Suppressor macrophage (primary cell): ENCODE measurements at places on chromosomes 1 and 21.
A peak's percentile ranks its signal among the peaks of the same experiment; 100 is the strongest.

GRCh38 chr1:193019442-193020026 lies 39.6 kb downstream of the UCHL5 start:
- DNase-seq = peak; percentile 59

DNA sequence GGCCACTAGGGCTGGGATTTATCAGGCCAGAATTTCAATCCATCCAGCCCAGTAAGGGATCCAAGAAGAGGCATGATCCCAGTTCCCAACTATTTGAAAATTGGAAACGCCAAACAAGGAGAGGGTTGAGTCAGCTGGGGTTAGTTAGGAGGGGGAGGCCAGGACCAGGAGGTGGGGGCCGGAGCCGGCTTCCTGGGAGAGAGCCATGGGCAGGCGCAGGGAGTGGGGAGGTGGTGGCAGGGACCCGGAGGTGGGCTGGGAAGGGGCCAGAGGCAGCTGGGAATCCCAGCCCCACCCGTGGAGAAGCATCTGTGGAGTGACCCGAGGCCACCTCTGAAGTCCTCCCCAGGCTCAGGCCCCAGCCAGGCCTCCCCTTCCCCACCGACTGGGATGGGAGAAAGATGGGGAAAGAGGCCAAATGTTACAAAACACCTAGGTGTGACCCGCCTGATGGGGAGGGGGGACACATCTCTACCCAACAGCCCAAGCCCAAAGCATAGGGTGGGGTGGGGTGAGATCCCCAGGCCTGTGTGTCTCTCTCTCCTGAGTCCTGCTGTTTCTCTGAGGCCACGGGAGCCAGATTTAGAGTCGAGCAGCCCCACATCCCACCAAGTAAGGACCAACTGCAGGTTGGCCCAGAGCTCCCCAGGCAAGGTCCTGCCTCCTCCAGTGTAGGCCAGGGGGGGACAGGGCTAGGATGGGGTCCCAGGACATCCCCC lies 10.1 kb downstream of the HSPG2 start:
- no peak for DNase-seq

DNA sequence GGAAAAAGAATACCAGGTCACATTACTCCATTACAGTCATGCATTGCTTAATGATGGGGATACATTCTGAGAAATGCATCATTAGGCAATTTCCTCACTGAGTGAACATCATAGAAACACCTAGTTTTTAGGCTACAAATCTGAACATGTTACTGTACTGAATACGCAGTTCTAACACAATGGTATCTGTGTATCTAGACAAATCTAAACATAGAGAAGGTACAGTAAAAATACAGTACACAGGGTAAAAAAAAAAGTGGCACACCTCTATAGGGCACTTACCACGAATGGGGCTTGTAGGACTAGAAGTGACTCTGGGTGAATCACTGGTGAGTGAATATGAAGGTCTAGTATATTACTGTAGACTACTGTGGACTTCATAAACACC lies 115.7 kb downstream of the AKT3 start:
- DNase-seq = no peak

- DNase-seq = no peak
Measured at GRCh38 chr1:48233666-48234485, 11.4 kb downstream of the SLC5A9 start.

- DNase-seq = no peak
Measured at GRCh38 chr1:5515501-5515900, 476.7 kb downstream of the NPHP4 start.

DNA sequence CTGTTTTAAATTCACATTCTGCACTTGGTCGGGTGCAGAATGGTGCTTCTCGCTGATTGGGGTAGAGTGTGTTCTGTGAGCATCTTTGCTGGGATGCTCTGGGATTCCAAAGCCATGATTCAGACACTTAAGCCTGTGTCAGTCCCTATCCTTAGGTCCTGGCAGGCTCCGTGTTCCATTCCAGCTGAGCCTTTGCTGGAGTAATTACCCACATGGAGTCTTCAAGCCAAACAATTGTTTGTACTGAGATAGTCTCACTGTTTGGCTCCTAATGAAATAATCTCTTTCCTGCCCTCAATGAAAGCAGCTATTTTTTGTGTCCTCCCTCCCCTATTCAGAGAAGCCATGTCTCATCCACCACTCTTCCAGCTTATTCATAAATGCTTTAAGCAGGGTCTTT lies 18.7 kb downstream of the SMAP2 start:
- DNase-seq = no peak

DNA sequence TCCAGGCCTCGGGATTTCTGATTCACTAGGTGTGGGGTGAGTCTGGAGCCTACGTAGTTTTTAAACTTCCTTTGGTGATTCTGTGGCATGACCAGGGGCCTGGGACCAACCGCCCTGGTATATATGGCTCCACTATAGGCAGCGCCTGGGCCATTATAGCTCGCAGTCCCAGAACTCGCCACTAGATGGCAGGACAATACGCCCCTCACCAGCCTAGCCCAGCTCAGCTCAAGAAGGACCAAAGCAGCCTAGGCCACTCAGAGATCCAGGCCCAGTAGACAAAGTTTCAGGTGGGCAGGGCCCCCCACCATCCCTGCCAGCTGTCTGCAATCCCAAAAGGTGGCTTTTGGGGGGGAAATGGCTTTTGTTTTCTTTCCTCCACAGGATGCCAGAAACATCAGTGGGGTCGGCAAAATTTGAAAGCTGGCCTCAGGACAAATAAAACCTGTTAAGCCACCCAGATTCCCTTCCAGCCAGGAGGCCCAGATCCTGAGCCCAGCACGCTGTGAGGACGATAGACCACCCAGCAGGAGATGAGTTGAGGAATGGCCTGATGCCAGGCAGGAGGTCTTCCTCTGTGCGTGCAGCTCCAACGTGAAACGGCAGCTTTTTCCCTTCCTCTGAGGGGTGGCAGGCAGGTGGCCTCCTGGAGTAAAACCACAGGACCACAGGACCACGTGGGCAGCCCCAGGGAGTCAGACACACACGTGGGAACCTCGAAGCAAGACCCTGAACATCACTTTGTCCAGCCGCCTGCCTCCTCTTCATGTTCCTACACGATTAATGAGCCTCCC lies 24.8 kb upstream of the TMEM51 start:
- peak; percentile 93 for DNase-seq

DNA sequence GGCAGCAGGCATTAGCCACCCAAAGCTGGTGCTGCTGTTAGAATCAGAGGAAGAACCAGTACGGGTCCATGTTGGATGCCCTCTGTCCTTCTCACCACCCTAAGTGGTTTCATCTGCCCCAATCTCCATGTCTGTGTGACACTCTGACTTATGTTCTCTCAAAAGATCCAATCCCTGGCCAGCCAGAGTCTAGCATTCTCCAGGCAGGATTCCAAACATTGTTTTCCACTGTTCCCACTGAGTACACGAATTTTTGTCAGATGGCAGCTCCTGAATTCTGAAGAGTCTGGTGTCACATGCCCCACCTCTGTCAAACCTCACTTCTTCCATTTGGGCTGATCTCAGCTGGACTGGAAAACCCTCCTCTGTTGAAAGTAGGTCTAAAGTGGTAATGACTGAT lies 166.0 kb downstream of the DISC1 start:
- DNase-seq = no peak

DNA sequence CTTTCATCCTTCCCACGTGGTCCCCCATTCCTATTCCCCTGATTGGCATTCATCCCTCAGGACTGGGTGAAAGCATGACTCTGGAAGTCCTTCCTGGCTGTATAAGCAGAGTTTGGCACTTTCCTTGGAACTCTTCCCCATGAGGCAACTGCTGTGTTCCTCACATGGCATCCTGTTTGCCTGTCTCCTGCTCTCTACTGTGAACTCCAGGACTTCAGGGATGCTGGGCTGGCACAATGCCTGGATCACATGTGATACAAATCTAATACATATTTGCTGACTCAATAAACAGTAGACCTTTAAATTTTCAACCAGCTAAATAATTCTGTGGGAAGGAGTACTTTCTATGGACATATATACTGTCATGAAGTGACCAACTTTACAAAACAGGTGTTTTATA lies 46.8 kb upstream of the EDEM3 start:
- DNase-seq = no peak

DNA sequence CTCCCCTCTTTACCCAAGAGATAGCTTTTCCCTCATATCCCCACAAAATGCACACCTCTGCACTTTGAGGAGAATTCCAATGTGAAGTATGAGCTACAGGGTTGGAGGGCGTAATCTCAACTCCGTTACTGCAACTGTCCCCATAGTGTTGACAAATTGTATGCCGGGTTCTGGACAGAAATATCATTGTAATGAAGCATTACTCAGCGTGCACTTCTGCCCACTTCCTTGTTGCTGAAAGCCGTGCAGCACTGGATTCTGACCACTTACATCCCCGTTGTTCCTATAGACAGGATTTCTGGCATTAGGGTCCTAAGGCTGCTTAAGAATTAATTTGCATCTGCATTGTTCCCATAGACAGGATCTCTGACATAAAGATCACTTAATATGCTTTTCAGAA lies 205.6 kb downstream of the RHOU start:
- peak; percentile 70 for DNase-seq

- no peak for DNase-seq
Measured at GRCh38 chr1:33005838-33006421, 30.8 kb downstream of the AK2 start.

GRCh38 chr1:160208557-160209320 lies 3.6 kb downstream of the PEA15 start:
- no peak for DNase-seq
